ENCODE measurements at places on chromosomes 12 and 14.
A peak's percentile ranks its signal among the peaks of the same experiment; 100 is the strongest.

DNA sequence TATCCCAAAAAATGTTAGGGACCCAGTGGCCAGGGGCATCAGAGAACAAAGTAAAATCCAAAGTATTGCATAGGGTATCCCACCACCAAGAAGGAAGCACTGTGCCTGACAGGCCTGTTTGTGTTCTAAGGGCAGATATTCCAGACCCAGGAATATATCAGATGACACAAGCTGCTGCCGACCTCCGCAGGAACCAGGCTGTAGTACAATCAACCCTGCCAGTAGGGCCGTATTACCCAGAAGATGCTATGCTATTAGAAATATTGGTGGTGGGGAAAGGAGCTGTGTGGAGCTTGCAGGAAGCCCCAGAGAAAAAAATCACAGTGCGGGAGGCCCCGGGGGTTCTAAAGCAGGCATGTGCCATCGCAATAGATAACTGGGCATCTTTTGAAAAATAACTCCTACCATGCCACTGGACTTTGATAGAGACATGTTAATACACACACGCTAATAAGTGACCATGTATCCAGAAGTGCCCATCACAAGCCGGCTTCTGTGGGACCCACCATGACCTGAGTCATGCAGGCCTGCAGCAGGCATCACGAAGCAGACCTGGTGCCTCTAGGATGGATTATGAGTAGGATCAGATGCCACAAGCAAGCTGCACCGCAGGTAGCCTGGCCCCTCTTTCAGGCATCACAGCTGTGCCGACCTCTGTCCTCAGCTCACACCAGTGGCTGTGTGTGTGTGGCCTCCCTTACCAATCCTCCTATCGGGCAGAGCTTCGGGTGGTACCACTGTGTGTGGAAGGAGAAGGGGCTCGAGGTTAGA is 242.7 kb downstream of the BCL11B start:
- DNase-seq, result no peak

DNA sequence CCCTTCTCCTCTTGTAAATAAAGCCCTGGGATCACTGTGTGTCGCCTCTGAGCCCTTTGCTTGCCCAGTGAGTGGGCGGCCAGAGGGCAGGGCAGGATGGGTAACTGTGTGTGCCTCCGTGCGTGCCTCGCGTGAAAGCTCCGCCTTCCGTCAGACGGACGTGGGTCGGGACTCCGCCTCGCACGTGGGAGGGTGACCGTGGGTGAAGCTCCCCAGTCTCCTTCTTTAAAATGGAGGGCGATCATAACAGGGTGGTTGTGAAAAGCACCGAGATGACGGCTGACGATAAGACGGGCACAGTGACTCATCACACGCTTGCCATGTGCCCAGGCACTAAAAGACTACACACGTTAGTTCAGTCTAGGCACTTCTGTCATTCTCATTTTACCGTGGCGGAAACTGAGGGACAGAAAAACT is 9.2 kb downstream of the PHB2 start:
- DNase-seq, result no peak

- no peak for DNase-seq
Observed at GRCh38 chr12:112822056-112822455, 30.5 kb downstream of the RPH3A start.

DNA sequence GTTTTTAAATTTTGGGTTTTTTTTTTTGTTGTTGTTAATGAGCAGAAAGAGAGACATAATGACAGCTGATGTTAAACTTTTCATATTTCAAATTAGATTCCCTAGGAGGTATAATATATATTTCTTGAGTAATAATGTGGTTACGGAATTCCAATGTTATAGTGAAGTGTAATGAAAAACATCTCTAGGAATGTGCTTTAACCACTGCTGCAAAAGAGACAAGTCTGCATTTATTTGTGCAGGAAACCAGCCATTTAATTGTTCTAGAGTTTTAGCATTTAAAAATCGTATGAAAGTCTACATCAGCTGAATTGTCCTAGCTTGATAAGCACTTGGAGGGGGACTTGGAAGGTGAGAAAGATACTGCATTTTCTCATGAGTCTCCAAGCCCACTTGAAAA is 14.3 kb downstream of the SERPINA10 start:
- DNase-seq, result peak; percentile 30

- no peak for DNase-seq
Observed at GRCh38 chr14:32304296-32304695, 24.8 kb upstream of the AKAP6 start.

DNA sequence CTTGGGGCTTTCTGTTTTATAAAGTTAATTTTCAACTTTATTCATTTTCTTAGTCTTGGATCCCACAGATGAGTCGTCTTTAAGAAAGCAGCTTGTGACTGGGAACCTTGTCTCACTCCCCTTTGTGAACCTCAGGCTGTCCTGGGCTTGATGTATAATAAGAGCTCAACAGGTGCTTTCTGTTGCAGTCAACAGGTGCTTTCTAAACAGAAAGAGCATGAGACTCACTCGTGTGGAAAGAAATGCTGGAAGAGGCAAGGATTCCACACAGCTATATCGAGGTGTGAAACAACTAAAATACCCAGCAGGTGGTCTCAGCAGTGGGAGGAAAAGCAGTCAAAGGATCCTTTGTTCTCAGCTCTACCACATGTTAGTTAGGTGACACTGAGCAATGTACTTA is 398.9 kb downstream of the EGLN3 start:
- DNase-seq, result no peak

DNA sequence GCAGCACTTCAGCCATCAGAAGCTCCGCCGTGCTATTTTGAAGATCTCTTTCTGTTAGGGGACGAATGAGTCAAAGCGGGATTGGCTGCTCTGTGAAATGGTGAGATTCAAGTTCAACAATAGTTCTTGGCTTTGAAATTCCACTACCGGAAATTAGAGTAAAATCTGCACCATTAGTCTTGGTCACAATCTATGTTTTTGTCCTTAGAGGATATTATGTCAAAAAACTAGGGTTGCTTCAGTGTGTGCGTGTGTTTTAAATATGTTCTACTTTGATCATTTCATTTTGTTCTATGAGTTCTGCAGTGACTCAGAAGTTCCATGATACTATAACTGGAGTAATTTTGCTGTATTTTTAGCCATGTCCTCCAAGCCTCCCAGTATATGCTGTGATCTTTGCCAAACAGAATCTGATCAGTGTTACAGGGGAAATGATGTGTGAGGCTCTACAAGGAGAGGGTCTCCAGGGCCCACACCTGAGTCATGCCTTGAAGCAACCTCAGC is 22.6 kb downstream of the GPHB5 start:
- no peak for DNase-seq

DNA sequence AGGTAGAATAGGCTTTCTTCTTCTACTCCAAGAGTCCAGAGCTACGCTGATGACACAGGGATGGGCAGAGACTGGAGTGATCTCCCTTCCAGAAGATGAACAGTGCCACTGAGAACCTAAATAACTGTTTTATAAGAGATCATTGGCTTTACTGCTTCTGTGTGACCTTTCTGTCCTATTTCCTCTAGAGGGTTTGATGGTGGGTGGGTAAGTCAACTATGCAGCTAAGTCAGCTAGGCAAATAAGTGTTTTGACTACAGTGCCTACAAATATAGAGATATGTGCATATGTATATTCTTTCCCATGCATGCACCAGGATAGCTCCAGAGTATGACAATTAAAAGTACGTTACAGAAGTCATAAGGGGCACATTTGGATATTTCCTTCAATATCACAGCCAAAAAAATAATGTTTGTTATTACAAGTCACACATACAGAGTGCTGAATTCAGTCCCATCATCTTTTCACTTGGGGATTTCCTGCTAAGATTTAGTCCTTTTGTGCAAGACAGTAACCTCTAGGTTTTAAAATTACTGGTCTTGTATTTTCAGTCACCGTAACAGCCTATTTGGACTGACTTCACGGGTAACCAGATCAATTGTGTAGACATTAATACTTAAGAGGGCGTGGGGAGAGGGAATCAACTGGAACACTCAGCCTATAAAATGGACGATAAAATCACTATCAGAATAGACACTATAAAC is 412.6 kb upstream of the SOX5 start:
- no peak for DNase-seq

- no peak for DNase-seq
Observed at GRCh38 chr12:4417455-4417854, 28.2 kb downstream of the FGF6 start.

DNA sequence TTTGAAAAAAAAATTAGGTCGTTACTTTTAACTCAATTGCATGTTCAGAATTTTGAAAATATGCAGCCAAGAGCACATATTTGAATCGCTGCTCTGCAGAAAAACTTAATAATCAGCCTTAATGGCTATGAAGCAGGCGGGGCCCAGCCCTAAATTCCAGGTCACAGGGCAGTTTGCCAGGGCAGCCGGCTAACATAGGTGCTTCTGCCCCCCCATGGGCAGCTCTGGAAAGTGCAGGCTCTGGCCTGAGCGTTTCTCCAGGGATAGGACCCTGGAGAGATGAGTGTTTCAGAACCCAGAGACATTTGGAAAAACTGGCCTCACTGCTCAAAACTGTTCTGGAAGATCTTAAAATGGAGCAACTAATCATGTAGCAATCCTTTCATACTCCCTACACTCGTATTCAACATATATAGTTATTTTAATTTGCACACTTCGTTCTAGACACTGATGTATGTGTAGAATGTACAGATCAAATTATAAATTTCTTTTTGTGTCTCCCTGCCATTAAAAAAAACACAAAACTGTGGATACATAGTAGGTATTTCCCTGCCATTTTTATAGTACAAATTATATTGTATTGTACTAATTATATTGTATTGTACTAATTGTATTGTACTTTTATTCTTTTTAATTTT is 26.0 kb upstream of the PTGR2 start:
- peak; percentile 95 for DNase-seq

GRCh38 chr14:91127401-91127801 is 13.5 kb downstream of the DGLUCY start:
- no peak for DNase-seq

DNA sequence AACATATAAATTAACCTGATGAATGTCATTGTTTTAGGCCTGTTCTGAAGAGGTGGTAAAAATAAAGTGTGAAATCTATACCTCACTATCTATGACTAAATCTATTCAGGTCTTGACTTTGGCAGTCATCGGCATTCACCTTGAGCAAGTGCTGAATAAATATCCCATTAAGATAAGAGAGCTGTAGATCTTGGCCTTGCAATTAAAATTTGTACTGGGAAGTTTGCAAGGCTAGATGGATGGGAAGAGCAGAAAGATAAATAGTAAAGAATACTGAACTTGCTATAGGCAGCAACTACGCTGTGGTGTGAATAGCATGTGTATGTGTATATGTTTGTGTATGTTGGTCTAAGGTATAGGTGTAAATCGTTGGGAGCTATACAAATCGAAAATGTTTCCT is 325.9 kb upstream of the PRICKLE1 start:
- no peak for DNase-seq

GRCh38 chr12:3141339-3142321 is 64.5 kb downstream of the TSPAN9 start:
- no peak for DNase-seq

GRCh38 chr14:43640718-43641267 is 866.3 kb downstream of the FSCB start:
- DNase-seq, result no peak

DNA sequence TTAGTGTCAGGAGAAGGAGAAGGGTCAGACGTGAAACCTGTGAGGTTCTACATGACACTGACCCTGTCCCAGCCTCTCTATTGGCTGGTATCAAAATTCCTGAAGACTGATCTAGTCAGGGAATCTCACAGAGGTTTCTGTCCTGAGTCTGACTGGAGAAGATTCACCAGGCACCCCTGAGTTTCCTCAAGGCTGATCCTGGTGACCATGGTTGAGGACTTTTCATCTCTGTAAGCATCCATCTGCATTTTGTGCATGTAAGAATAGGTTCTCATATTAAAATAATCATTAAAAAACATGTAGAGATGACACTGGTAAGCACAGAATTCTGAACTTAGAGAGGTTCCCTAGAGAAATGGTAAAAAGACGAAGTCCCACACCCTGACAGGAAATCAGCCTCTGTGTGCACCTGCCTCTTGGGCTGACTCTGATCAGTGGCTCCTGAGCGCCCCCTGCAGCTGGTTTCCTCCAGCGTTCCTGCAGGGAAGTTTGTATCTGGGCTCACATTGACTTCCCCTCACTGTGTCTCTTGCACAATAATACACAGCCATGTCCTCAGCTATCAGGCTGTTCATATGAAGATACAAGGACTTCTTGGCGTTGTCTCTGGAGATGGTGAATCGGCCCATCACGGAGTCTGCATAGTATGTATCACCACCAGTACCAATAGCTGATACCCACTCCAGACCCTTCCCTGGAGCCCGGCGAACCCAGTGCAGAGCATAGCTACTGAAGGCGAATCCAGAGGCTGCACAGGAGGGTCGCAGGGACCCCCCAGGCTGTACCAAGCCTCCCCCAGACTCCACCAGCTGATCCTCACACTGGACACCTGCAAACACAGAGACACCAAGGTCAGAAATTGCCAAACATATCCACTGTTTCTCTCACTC is 991.9 kb downstream of the TMEM121 start:
- no peak for DNase-seq
